T-helper 2 cell treated with Interferon-gamma antibody and Interleukin-4, amounts not matched to agents 5 μg/mL and 100 μg/mL, for 36 hours (primary cell): ENCODE measurements at places on chromosomes 7 and 10.

DNA sequence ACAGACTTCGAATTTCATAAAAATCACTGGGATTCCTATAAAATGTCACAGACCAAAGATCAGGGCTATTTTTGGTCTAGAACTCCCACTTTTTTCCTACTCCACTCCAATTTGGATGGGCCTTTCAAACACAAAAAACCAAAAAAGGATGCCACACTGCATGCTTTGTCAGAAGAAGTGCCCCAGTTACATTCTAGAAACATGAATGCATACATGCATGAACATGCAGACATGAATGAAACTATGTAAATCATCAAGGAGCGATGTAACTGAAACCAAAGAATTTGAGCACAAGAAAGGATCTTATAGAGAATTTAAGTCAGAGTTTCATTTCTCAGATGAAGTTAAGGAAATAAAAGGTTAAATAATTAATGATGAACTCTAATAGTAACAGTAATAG lies 31.8 kb upstream of the FAM133B start:
- DNase-seq = no peak

DNA sequence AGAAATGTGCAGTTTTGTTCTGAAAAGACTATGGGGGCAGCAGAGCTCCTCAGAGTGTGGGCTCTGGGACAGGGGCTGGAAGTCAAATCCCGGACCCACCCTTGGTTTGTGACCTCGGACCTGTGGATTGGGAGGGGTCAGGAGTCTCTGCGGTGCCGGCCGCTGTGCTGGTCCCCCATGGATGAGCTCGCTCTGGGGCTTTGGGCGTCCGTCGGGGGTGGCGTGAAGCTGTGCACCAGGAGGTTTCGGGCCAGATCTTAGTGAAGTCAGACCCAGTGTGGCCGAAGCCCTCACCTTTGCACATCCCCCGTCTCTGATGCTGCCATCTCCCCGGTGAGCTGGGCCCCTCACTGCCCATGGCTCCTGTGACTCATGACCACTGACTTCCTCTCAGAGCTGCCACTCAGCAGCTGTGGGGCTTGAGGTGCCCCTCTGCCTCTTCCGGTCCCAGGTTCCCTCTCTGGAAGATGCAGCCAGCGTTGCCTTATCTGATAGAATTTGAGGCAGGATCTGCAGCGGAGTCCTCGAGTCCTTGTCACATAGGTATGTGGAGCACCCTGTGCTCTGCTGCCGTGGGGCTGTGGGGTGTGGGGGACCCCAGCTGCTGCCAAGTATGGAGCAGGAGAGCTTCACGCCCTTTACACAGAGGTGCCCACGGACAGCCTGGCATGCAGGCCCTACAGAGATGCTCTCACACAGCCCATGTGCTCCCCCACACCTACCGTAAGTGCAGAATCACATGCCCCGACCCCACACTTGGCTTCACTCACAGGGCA lies 11.4 kb upstream of the SCART1 start:
- DNase-seq = no peak

- DNase-seq = no peak
These were observed 502 bp downstream of the ZNF3 start for GRCh38 chr7:100080907-100081534.

- no peak for DNase-seq
These were observed 823.5 kb upstream of the POM121L12 start for GRCh38 chr7:52211930-52212329.

DNA sequence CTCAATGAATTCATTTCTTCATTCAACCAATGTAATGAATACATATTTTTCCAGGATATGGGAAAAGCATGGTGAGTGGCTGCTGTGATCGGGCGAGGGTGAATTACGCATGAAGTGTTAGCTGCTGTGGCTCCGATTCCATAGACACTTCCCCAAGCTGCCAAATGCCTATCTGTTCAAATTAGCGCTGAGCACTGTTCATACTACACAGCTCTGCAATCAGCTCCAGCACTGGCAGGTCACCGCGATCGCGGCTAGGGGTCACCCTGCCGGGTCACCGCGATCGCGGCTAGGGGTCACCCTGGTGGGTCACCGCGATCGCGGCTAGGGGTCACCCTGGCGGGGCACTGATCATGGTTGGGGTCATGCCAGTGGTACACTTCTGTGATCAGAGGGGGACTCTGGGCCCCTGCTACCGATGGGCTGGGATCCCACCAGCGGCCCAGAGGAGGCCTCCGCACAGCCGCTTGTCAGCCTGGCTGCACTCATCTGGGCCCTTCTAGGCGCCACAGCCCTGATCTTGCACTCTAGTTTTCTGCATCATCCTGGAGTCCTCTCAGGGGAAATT lies 49.3 kb downstream of the JAKMIP3 start:
- DNase-seq = no peak

GRCh38 chr7:121000081-121000983 lies 11.8 kb downstream of the CPED1 start:
- no peak for DNase-seq

GRCh38 chr7:116705419-116705818 lies 33.4 kb downstream of the MET start:
- DNase-seq = no peak

- DNase-seq = no peak
These were observed 25.9 kb upstream of the ANKRD2 start for GRCh38 chr10:97546456-97547270.

- peak; percentile 77 for DNase-seq
These were observed 3.7 kb downstream of the STX1A start for GRCh38 chr7:73715648-73716317.

DNA sequence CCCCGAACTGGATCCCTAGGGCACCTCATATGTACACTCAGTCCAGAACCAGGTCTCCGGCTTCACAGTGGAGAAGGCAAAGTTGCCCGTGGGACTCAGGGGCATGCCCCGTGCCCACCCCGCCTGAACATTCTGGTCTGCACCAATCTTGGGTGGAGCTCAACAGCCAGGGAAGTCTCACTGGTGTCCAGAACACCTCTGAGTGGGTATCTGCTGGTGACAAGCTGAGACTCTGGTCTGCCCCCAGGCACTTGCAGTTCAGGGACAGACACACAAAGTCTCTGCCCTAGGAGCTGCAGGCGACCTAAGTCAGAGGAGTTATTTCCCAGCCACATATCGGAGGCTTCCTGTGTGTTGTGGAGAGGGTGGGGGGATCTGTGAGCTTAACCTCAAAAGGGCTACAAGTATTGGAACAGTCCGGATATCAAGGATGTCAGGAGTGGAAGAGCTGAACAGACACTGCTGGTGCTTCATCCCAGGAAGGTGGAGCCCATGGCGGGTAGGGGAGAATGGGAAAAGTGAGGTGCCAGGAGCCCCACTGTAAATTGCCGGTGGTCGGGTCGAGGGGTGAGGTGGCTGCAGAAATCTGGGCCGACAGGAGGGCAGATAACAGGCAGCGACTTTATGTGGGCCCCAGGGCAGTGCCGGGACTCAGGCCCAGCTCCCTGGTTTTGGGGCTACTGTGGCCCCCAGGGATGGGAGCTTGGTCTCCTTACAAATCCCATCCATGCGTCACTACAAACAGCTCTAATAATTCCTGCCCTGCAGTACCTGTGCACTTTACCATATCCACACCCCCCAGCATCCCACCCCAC lies 8.6 kb upstream of the TLX1 start:
- DNase-seq = no peak

GRCh38 chr10:76115471-76116155 lies 684.2 kb downstream of the LRMDA start:
- DNase-seq = no peak

DNA sequence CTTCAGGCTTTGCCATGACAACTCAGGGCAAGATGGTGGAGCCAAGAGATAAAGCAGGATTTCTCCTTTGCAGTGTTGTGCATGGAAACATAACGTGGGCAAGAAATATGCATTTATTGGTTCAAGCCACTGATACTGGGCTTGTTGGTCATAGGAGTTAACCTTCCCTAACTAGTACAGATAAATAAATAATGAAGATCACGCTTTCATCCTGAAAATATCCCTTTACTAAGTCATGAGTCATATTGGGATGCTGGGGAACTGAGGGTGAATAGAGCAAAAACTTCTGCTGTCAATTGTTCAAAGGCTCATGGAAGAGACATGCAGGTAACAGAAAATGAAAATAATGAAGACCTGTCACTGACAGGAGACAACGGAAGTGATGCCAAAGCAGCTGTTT lies 55.5 kb downstream of the TES start:
- DNase-seq = no peak

DNA sequence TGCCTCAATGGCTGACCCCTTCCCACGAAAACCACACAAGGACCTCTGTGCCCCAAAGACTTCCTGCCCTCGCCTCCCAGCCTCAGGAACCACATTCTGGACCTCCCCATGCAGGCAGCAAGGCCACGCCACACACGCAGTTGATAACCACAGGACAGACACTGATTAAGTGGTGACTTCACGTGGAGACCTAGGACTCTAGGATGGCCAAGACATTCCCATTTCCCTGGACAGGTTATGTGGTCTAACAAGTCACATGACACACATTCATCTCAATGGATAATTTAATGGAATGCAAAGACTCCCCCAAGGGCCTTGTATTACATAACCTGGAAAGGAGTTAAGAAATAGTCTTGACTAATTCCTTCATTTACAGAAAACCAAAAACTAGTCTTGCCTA lies 110.2 kb downstream of the LARP4B start:
- no peak for DNase-seq

- DNase-seq = no peak
These were observed 29.7 kb upstream of the TAS2R16 start for GRCh38 chr7:123024989-123025758.

DNA sequence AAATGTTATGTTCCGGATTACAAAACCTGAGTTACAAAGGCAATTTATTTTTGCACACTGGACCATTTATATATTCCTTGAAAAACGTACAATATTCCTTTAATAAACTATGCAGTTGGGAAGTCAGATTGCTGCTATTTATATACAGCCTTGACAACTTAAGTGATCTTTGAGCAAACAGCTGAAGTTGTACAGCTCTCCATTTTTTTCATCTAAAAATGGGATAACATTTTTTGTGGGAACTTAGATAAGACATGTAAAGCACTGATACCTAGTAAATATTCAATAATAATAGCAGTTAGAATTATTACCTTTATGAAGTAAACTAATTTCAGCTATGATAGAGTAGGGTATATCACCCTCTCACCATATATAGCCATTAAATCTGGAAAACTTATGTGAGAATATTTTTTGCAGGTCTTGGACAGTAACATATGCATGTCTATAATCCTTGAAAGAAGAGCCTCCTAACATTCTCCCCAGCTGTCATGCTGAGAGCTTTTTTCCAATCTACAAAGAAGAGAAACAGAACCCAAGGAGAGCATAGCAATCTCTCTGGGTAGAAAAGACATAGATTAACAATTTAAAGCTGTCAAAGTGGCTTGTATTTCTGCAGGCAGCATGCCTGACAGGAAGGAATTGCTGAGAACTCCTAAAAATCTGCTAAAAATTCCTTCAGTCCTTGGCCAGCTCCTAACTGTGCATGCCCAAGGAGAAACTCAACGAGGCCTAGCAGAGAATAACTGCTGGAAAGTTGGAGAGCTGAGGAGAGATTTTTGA lies 326.0 kb downstream of the CRPPA start:
- DNase-seq = no peak

DNA sequence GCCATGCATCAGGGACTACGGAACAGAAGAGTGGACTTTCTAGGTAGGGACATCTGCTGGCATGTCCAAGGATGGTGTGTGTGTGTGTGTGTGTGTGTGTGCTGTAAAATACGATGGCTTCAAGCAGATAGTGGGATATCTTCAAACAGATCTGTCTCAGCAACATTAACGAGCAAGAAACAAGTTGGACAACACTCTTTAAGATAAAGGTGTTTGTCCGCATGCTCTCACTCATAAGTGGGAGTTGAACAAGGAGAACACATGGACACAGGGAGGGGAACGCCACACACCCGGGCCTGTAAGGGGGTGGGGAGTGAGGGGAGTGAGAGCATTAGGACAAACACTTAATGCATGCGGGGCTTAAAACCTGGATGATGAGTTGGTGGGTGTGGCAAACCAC lies 89.8 kb upstream of the AKR1E2 start:
- no peak for DNase-seq

DNA sequence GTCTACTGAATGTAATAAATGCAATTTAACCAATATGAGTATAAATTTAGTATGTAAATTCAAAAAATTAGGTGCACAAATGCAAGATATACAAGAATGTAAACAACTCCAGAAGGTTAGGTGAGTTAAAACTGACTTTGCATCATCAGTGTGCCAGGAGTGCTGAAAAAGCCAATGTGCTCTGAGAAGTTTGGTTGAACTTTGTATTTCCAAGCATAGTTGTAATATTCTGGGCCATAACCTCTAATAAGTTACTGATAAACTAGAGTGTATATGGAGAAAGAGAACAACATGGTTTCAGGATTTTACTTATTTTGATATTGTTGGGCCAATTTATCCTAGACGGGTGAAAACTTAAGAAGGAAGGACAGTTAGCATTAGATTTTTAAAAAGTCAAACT lies 876.9 kb upstream of the GHITM start:
- DNase-seq = no peak

DNA sequence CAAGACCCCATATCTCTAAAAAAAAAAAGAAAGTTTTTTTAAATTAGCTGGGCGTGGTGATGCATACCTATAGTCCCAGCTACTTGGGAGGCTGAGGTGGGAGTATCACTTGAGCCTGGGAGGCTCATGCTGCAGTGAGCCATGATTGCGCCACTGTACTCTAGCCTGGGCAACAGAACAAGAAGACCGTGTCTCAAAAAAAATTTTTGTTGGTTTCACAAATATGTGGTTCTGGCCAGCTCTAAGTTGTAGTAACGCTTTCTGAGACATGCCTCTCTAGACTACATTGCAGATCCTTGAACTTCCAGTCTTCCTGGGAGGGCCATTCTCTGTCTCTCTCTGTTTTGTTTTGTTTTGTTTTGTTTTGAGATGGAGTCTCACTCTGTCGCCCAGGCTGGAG lies 24.6 kb upstream of the RHBDD2 start:
- DNase-seq = no peak

DNA sequence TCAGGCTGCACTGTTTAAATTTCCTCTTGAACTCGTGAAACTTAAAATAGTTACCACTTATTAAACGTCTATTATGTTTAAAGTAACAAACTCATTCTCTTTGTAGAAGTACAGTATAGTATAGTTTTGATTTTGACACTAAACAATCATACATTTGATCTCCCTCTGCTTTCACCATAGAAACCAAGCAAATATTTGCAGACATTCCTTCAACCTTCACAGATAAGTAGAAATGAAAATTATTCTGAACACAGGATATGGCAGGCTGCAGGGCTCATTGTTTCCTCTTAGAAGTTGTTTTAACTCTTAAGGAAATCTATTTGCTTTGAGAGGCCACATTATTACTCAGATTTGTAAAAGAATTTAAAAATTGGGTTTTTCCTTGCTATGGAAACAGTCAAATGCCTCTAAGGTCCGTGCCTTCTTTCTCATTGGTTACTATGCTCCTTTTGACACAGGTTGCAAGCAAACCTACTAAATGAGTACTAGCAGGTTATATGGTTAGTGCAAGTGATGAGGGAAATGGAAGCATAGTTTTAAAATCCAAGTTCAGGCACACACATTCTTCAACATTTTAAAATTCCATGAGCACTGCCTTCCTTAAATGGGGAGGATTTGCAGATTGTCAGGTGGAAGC lies 92.8 kb upstream of the FAM133B start:
- no peak for DNase-seq
